ENCODE measurements at places on chromosomes 16 and 17. TPM values are rescaled to one million over a fixed set of nuclear protein-coding genes. Genes with fewer than 3 reads are reported as not detected.
A peak's percentile ranks its signal among the peaks of the same experiment; 100 is the strongest.

DNA sequence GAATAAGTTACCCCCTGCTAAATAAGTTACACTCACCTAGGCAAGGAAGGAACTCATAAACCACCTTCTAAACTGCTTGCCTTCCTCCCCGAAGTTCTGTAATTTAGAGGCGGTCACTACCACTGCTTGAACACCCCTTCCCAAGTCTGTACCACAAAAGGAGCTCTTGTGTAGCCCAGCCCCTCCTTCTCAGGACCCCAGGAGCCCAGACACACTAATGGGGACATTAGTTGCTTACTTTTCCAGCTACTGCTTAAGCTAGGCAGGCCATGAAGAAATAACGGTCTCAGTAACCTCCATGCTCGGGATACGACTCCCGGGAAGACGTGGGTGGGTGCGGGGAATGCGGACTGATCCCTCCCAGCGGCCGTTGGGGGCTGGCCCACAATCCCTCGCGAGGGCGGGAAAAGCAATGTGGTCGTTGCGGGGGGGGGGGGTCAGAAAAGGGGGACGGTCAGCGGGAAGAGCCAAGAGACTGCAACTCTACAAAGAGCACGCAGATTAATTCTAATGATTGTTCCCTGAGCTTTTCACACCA is at the start of gene TEX14:
TEX14 (minus strand) TSS at position 345 of the 538 bp plus-strand sequence. CDS start 40,044 bp downstream, outside the sequence.
- no peaks in the 10 kb centered on the region for H3K27me3 ChIP-seq
- H3K27ac ChIP-seq: peak within 1 kb of the TSS; percentile 86
- H3K36me3 ChIP-seq: no peaks in the 10 kb centered on the region
- DNase-seq: peak; percentile 50
- peak within 1 kb of the TSS; percentile 47 for H3K4me3 ChIP-seq

- H3K4me3 ChIP-seq: no peak overlapping the region
- H3K4me1 ChIP-seq: no peaks in the 10 kb centered on the region
- H3K27me3 ChIP-seq: no peaks in the 10 kb centered on the region
- no peak overlapping the region for H3K27ac ChIP-seq
These were observed 11.0 kb downstream of the ZSCAN32 start for GRCh38 chr16:3389663-3390338.

The HAS3 gene
- total RNA-seq: 8.3 TPM

GRCh38 chr16:52501746-52502145 is 45.2 kb downstream of the TOX3 start:
- H3K27ac ChIP-seq: no peak overlapping the region
- DNase-seq: no peak
- no peaks in the 10 kb centered on the region for H3K27me3 ChIP-seq

DNA sequence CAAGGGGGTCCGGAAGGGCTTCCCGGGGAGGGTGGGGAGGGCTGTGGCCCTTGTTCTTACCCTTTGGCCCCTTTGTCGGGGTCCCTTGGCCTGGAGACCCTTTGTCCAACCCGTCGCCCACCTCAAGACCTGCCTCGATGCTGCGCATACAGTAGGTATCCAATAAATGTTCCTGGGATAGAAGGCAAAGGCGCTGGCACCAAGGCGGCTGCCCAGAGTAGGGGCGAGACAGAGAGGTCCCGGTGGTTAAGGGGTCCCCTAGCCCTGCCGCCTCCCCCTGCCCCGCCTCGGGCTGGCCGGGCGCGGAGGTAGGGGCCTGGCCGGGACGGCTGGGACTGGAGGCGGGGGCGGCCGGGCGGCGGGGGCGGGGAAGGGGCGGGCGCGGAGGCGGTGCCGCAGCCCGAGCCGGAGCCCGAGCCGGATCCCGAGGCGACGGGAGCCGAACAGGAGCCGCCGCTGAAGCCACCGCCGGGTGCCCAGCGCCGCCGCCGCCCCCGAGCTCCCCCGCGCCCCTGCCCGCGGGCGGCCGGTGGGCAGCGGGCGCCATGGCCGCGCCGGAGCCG is at the start of gene NHERF2:
NHERF2 (plus strand) TSS at position 442 of the 563 bp plus-strand sequence; CDS start at position 546, 104 bp downstream.
- no peak for DNase-seq
- no peaks in the 10 kb centered on the region for H3K27me3 ChIP-seq
- H3K4me3 ChIP-seq: peak within 1 kb of the TSS; percentile 44
- H3K4me1 ChIP-seq: peaks cover 17% of the 10 kb centered on the region

DNA sequence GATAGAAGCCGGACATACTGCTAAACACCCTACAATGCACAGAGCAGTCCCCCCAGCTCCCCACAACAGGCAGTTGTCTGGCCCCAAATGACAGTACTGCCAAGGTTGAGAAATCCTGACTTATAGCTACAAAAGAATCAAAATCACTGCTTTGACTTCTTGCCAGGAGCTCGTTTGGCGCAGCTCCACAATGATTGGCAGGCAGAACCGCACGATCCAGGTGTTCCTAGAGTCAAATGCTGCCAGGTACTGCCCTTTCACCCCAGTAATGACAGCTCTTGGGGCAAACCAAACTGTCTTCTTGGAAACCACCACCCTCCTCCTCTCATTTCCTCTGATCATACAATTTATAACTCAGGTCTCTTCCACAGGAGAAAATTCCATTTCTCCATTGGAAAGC is 2.2 kb upstream of the TMC5 start:
- no peaks in the 10 kb centered on the region for H3K36me3 ChIP-seq
- no peak for DNase-seq

All from Caco-2 (cell line).